ENCODE measurements at places on chromosomes 4 and X.

- peak; percentile 33 for DNase-seq
These were observed 146.2 kb upstream of the SCML1 start for GRCh38 chrX:17590892-17591740.

GRCh38 chr4:40247350-40247749 lies 50.5 kb downstream of the RHOH start:
- DNase-seq, result no peak

GRCh38 chrX:124388562-124388961 lies 42.2 kb downstream of the SH2D1A start:
- DNase-seq, result peak; percentile 16

GRCh38 chr4:16819652-16820051 lies 78.8 kb downstream of the LDB2 start:
- no peak for DNase-seq

- no peak for DNase-seq
These were observed 23.6 kb downstream of the CFAP99 start for GRCh38 chr4:2442175-2442993.

DNA sequence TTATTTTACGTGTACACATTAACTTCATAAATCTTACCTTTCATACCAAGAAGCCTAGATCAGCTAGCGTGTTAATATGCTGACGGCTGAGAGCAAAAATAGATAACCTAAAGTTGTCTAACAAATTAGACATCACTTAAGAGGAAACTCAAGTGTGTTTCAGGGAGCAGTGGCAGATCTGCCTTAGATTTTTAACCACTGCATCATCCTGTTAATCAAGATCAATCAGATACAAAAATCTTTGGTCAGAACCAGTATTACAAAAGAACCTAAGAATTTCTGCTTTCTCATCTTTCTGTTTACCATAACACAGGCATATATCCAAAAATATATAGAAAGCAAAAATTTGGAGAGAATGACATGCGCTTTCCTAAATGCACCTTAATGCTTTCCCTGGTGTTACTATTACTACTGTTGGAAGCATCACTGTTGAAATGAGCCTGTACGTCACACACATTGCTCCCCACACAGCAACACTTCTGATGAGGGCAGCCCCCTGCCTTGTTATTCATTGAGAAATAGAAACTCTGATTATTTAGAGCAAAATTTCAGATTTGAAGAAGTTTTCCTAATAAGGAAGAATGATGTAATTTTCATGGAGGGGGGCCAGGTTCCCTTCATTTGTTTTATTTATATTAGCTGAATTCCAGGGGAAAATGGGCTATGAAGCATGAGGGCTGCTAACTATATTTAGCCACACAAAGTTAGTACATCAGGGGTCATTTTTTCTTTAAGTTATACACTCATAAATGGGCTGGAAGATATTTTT lies 152.3 kb downstream of the CBR4 start:
- DNase-seq, result no peak

DNA sequence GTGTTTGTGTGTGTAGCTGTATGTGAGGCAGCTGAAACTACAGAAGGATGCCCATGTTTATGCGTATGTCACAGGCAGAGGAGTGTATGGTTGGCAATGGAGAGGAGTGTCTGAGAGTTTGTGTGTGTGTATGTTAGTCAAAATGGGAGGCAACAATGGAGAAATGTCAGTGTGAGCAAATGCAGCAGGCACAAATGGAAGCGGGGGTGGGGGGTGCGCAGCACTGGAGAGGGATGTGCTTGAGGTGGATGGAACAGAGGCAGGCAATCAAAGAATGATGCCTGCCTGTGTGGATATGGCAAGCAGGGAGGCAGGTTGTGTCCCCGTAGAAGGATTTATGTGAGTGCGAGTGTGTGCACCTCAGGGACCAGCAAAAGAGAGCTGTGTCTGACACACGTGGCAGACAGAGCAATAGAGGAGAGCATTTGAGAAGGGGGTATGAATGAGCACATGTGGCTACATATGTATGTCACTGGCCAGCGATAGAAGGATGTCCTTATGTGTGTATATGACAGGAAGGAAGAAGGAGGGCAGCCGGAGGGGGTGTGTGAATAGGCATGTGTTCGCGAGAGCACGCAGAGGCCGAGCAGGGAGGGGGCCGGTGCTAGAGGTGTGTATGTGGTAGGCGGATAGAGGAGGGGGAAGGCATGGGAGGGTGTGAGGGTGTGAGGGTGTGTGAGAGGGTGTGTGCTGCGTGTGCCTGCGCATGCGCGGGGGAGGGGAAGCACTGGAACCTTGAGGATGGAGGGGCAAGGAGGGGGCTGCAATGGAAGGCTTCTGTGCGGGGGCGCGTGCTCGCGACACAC lies 1.1 kb downstream of the PJA1 start:
- peak; percentile 1 for DNase-seq

GRCh38 chr4:118842055-118842454 lies 6.1 kb upstream of the SEC24D start:
- no peak for DNase-seq

GRCh38 chr4:5750946-5751665 lies 40.1 kb downstream of the EVC start:
- no peak for DNase-seq

DNA sequence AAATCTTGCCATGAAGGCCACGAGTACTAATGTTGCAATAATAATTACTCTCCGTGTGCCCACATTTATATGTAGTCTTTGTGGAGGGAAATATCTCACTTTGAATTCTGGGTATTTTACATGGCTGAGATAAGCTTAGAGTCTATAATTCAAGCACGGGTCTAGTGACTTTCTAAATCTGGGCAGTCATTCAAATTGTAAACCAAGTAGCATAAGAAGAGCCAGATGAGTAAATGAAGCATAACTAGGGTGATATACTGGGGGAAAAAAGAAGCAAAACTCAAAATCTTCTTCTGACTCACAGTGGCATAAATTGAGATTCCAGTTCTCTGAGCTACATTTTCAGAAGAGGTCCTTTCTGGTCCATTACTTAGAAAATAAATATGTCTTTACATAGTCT lies 53.0 kb downstream of the MAPK10 start:
- no peak for DNase-seq

- no peak for DNase-seq
These were observed 38.0 kb upstream of the EMCN start for GRCh38 chr4:100555611-100556337.

GRCh38 chrX:10854594-10854993 lies 234.2 kb upstream of the MID1 start:
- no peak for DNase-seq

GRCh38 chr4:76874176-76874575 lies 23.8 kb downstream of the SOWAHB start:
- no peak for DNase-seq

DNA sequence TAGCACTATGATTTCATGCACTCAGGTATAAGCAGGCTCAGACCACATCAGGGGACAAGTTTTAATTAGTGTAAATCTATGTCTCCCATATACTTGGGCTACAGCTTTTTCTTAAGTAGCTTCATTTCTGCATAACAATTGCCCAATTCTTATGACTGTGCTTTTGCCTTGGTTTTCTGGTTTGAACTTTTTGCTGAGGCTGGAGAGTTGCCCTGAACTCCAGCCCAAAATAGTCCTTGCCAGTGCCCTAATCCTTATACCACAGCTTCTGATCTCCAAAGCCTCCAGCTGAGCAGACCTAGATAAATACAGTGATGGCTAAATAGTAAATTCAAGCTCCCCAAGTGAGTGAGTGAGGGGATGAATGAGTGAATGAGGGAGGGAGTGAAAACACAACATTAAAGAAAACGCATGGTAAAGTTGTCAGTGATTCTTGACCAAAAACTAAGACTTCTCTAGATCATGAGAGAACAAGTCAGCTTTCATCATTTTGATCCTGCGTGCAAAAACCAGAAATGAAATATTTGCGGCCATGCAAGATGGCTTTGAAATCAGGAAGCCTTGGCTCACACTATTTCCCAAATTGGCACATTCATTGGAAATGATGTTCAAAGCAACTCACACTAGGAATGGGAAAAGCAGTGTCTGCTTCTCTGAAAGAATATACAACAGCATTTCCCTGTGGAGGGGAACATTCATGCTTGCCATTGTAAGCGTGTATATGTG lies 437.1 kb upstream of the CTSO start:
- no peak for DNase-seq

GRCh38 chrX:109327251-109327650 lies 154.6 kb downstream of the GUCY2F start:
- DNase-seq, result no peak

DNA sequence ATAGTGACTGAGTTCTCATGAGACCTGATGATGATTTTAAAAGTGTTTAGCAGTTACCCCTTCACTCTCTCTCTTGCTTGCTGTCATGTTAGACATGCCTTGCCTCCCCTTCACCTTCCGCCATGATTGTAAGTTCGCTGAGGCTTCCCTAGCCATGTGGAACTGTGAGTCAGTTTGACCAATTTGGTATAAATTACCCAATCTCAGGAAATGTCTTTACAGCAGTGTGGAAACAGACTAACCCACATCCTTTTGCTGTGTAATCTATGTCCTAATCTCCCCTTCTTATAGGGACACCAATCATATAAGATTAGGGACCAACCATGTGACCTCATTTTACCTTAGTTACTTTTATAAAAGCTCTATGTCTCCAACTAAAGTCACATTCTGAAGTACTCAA lies 677.8 kb downstream of the ADGRL3 start:
- DNase-seq, result no peak

DNA sequence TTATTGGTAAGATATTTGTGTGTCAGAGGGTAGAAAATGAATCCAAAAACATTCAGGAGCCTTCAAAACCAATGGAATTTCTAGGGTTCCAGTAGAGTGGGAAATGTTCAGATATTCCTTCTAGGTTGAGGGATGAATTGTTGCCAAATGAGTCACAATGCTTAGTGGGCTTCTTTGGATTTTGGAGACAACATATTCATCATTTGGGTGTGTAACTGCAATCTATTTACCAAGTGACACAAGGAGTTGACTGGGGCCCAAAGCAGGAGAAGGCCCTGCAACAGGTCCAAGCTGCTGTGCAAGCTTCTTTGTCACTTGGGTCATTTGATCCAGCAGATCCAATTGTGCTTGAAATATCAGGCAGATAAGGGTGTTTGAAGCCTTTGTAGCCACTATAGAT lies 551.5 kb upstream of the PITX2 start:
- no peak for DNase-seq

DNA sequence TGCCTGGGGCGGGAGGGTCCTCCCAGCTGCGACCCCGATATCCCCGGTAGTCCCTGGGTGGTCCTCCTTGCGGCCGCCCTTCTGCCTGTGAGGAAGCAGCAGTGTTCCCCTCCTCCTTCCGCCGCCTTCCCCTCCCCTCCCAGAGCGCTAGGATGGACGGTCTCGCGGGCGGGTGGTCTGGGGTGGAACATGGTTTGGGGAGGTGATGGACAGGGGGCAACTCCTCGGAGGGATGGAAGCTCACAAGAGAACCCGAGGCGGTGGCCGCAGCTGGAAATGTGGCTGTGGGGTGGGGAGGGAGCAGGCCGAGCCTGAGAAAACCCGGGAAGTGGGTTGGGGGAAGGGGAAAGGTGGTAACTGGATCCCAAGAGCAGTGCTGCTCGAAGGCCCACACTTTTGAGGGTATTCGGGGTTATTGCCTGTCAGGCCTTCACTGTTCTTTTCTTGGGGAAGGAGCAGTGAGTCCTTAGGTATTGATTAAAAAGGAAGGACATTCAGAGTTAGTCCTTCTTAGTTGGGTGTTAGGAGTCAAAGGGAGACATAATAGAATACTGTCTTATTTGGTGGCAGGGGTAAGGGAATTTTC lies 581 bp downstream of the UBE2K start:
- DNase-seq, result peak; percentile 13

DNA sequence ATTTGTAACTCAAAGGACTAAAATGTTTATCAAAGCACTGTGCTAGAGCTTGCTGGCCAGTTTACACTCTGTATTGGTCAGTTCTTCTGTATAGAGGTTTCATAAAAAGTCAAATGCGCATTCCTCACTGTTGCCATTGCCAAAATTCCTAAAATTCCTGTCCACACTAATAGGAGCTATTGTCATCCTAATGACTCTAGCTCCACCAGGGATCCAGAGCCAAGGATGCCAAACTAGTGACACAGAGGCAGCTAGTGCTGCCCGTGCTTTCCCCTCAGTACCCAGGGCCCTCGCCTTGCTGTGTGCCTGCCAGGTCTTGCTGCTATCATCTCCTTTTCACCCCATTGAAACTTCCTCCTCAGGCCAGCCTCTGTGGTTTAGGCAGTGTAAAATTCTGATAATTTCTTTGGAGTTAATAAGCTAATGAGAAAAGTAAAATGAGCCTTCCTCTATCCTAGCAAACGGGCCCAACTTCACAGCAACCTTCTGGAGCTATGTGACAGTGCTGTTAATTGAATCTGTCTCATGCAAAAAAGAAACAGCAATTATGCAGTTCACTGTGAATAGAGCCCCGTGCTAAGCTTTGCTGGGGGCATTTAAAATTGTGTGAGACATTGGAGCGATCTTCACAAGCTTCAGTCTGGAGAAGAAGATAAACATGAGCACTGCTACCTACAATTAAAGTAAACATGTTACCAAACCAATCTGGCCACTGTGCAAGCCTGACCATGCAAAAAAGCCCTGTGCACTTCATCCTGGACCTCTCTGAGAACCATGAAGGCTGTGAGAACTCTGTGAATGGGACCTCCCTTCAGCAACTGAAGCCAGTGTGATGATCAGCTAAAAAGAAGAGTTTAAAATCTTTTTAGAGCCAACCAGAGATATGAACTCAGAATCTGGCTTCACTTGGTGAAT lies 43.1 kb upstream of the FGF2 start:
- DNase-seq, result no peak

GRCh38 chrX:71955530-71956120 lies 45.0 kb downstream of the NHSL2 start:
- no peak for DNase-seq

GRCh38 chr4:52876069-52876468 lies 14.0 kb downstream of the RASL11B start:
- DNase-seq, result no peak

- DNase-seq, result no peak
These were observed 15.8 kb downstream of the MAGEB1 start for GRCh38 chrX:30262763-30263162.

DNA sequence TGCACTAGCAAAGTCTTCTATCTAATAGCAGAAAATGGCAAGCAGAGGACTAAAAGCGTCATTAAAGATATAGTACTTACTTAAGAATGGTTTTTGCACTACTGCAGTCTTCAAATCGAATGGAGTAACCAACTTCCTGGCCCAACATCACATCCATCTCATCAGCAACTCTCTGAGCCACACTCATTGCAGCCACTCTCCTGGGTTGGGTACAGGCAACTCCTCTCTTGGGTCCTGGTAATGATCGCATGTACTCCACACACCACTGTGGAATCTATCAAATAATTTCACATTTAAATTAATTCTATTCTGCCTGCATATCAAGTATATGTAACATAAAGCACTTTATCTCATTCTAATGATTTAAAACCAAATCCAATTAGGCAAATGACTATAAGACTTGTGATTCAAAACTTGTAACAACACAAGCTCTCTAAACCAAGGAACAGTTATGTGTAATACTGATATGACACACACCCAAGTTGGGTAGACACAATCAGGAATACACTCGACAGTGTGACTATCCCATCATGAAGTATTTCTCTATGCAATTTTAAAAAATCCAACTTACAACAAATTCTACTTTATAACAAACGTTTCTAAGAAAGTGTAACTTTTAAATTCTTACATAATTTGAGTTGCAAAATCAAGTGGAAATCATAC lies 13.6 kb downstream of the DHX15 start:
- no peak for DNase-seq
